ENCODE measurements at places on chromosomes 6 and 20.

DNA sequence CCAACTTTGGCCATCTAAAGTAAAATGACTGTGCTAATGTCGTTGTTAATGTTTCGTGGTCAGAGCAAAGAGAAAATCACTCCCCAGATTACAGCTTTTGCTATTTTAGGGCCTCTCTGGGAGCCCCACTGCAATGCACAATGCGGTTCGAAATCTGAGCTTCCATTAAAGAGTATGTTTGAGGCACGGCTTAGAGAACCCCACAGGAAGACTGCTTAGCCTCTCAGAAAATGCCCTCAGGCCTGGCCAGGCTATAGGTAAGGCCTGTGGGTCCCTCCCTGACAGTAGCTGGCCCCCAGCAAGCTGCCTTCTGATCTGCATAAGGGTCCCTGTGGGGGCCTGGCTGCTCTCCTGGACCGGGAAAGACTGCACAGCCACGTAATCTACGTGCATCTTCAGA is 274.6 kb downstream of the PTPRT start:
- DNase-seq: no peak

DNA sequence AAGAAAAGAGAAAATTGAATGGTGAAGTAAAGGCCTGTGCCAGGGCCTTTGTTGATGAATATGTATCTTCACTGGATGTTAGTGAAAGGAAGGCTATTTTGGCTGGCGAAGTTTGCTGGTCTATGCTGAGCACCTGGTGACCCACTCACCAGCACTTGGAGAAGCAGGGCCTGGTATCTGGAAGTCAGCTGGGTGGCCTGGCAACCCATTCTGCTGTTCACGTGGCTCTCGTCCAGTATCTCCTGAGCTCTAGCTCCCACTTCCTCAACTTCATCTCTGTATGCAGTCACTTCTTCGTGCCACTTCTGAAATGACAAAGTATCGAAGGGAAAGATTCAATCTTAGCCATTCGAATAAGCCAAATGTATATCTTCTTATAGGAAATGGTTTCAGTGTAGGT is 283.7 kb downstream of the SYNE1 start:
- no peak for DNase-seq

DNA sequence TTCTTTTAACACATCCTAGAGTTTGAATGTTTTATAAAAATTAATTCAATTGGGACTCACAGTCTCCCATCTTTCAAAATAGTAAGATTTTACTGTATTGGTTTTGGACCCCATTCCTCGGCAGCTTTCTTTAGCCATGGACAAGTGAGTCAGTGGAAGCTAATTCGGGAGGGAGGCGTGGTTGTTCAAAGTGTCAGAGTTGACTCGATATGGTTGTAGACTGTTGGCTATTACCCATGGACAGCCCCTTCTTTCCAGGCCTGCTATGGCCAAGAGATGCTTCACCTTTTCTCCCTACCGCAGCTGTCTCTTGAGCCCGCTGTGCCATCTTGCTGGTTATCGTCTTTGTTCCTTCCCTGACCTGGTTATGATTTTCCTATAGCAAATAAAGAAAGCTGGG is 243.0 kb downstream of the CD83 start:
- no peak for DNase-seq

DNA sequence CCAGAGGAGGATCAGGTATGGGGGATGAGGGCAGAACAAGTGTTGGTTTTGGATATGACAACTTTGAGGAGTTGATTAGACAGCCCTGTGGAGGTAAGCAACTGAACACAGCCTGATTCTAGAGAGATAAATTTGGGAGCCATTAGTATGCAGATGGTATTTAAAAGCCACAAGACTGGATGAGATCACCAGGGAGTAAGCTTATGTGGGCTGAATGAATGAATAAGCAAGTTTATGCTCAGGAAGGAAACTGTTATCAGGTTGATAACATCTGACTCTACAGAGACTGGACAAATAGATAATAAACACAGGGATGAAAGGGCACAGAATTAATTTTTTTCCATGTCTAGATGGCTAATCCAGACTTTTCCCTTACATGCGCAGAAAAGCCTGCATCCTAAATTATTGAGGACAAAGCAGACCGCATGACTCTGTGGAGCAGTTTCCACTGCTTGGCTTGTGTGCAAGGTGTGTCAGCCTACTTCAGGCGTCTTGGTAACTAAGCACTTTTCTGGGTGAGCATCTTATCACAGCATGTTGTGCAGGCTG is 150.6 kb downstream of the GJA10 start:
- DNase-seq: no peak

DNA sequence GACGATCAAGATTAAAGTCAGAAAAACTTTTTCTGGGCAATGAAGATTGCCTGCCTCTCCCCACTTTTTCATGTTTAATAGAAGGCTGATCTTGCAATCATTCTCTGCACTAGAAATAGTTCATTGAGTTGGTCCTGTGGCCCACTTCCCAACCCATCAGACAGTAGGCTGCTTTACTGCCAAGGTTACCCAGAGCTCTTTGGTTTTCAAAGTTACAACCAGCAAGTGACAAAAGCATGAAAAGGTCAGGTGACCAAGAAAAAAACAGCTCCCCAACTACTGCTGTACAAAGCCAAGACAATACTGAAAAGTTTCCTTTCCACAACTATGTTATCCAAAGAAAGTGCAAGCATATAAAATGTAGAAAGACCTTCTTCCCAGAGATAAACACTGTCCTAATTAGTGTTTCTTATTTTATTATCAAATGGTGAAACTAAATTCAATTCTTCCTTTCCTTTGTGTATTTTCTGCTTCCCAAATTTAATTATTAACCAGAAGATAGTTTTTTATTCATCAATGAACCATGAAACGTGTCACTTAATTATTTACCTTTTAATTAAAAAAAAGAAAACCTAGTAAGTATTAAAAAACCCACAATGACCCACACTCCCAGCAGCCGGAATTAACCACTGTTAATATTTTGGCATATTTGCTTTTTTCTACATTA is 16.6 kb downstream of the DNAAF9 start:
- DNase-seq: no peak

DNA sequence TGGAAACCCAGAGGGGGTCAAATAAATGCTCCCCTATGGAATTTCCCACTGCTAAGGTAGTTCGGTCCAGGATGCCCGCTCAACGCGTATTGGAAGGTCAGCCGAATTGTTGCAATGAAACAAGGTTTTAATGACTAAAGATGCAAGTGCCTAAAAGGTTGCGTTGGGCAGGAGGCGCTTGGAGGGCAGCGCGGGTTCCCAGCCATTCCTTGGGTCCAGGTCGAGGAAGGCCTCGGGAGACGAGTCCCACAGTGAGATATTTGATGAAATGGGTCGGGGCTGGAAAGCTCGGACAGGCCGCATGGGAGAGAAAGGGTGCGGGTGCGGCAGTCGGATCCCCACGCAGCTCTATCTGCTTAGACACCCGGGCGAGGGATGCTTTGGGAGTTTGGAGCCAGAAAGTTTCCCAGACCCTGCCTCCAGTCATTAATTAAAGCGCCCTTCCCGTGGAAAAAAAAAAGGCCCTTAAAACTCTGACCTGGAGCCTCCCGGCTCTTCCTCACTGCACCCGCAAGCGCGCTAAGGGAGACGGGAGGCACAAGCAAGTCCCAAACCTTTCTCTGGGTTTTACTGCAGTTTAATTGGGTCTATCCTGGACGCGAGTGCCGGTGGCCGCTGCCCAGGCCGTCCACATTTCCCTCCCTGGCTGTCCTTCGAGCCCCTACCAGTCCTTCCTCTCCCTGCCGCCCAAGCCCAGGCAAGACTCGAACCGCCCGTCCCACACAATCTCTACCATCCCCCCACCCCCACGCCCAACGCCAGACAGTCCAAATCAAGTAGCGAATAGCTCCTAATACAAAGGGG is 24.2 kb downstream of the TFAP2A start:
- DNase-seq: no peak

DNA sequence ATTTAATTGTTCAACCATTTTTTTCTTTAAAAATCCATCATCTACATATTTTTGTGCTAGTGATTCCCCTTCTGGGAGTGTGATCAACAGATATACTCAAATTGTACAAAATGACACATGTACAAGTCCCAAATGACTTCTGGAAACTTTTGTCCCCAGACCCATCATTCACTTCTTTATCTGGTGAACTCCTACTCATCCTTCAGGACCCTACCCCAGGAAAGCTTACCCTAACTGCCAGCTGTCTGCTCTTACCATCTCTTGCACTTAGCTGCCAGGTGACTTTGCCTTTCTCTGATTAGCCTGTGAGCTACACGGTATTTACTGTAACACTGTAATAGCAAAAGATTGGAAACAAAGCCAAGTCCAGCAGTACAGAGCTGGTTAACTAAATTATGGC is 55.3 kb downstream of the JPH2 start:
- no peak for DNase-seq

DNA sequence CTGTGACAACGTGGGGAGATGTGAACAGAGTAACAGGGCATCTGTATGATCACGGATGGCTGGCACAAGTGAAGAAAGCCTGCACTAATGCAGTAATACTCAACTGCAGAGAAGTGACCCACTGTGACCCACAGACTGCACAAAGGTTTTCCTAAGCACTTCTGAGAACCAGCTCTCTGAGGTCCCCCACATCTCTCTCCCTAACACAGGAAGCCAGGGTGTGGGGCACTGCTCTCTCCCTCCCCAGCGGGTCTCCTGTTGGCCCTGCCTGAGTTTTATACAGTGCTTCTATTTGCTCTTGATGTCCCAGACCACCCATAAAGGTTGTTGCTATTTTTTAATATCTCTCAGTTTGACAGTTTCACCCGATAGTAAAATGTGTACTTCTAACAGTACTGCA is 11.3 kb downstream of the APMAP start:
- DNase-seq: no peak

GRCh38 chr6:30206799-30207618 is 6.2 kb downstream of the TRIM26 start:
- no peak for DNase-seq

GRCh38 chr6:15402406-15403045 is 156.7 kb downstream of the JARID2 start:
- DNase-seq: no peak

DNA sequence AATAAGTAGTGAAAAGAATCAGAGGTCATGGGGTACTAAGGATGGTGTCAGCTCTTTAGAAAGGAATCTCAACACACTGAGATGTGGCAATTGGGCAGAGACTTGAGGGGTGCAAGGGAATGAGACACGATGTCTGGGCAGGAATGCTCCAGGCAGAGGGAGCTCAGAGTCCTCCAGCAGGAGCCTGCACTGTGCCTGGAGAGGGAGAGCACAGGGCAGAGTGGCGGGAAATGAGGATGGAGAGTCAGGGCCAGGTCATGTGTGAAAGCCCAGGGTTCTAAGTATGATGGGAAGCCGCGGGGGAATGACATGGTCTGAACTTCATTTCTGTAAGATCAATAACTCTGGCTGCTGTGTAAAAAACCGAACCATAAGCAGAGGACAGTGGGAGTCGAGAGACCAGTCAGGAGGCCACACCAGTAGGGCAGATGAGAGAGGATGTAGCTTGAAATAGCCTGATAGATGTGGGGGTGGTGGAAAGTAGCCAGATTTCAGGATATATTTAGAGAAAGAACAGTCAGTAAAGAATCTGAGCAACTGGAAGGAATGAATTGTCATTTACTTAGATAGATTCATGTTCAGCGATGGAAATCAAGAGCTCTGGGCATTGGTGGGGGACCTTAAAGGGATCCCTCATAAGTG is 133.4 kb upstream of the DTNBP1 start:
- no peak for DNase-seq

GRCh38 chr20:35991142-35991771 is 22.9 kb downstream of the CNBD2 start:
- no peak for DNase-seq

DNA sequence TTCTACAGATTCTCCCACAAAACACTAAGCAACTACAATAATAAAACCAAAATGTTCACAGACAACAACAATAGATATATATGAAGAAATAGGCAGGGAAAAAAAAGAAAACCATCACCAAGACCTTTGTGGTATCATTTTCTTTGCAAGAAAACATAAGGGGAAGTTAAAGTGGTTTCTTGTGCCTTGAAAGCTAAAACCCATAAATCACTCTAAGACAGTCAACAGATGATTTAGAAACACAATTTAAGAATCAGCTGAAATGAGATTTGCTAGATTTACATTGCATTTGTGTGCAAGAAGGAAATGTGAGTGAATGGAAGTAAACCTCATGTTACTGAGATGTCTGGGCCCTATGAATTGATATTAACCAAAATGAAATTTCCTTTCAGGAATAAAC is 1265.4 kb upstream of the GJE1 start:
- DNase-seq: no peak

- DNase-seq: no peak
These were observed 302.6 kb upstream of the NRSN1 start for GRCh38 chr6:23823421-23823820.

DNA sequence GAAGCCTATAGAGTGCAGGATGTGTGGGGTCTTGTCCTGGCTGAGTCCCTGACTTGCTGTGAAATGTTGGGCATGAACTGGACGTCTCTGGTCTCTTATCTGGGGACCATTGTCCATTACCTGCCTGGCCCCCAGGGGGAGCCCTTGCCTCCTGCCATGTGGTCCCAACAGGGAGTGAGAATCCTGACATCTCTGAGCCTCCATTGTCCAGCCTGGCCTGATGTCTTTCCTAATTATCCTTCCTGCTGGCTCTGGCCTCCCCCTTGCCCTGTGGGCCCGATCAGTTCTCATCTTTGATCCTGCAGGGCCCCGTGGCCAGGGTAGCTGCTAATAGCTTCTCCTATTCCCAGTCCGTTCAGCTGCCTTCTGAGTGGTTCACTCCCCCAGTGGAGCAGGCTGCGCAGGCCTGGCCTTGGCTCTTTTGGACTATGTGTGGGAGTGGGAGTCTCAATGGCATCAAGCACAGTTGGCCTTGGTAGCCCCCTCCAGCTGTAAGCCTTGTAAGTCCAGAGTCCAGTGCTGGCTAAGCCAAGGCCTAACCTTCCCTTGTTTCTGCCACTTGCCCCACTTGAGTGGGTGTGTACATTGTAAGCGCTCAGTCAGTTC is 77.9 kb upstream of the RALY start:
- DNase-seq: no peak

- no peak for DNase-seq
These were observed 44.6 kb upstream of the DSN1 start for GRCh38 chr20:36818185-36818584.

- no peak for DNase-seq
These were observed 107.4 kb downstream of the PREX1 start for GRCh38 chr20:48720256-48720985.

GRCh38 chr6:90249034-90249433 is 47.6 kb downstream of the BACH2 start:
- no peak for DNase-seq

DNA sequence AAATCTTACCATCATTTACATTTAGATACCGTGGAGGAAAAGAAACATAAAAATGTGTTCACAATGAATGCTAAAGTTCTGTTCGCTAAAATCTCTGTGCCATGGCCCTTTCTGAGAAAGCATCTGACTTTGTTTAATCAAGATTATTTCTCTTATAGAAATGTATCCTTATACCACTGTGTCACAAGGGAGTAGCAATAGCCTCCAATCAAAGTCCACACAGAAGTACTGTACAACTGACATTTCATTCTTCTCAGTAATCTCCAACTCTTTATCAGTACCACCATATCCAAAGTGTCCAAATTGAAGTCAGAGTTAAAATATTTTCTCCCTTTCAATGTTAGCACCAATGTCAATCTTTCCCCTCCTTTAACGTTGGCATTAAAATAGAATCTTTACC is 6.1 kb downstream of the FERMT1 start:
- DNase-seq: no peak

GRCh38 chr6:137283940-137284810 is 65.0 kb upstream of the IFNGR1 start:
- DNase-seq: no peak

Measured in AG09319 (cell line).